Stimulated activated naive CD8-positive, alpha-beta T cell treated with anti-CD3 and anti-CD28 coated beads, Interleukin-15, amount 100 ng/mL, for 72 hours (primary cell): ENCODE measurements at places on chromosomes 5 and 9.
A peak's percentile ranks its signal among the peaks of the same experiment; 100 is the strongest.

DNA sequence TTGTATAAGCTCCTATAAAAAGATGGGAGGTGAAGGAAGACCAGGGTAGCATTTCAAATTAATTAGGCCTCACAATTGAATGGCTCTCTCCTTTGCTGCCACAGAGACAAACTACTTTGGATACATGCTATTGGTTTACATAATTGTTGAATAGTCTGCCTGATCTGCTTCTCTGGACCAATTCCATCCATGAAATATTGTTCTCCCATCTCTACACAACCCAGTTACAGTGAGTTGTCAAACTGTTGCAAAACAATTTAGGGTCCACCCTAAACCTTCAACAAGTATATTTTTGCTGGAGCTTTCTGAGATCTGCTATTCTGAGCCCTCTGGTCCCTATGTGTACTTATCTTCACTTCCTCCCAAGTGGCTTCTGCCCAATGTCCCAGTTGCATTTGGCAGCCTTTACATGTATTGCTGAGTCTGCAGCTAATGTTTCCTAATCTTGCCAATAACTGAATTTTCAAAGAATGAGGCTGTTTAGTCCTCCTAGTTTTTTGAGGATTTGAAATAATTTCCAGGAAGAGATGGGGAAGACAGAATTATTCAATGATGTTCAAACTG lies 38.9 kb downstream of the AGTPBP1 start:
- DNase-seq, result no peak

GRCh38 chr9:71762900-71763653 lies 5.2 kb downstream of the CEMIP2 start:
- DNase-seq, result no peak

GRCh38 chr5:7410936-7411511 lies 15.1 kb downstream of the ADCY2 start:
- DNase-seq, result no peak

DNA sequence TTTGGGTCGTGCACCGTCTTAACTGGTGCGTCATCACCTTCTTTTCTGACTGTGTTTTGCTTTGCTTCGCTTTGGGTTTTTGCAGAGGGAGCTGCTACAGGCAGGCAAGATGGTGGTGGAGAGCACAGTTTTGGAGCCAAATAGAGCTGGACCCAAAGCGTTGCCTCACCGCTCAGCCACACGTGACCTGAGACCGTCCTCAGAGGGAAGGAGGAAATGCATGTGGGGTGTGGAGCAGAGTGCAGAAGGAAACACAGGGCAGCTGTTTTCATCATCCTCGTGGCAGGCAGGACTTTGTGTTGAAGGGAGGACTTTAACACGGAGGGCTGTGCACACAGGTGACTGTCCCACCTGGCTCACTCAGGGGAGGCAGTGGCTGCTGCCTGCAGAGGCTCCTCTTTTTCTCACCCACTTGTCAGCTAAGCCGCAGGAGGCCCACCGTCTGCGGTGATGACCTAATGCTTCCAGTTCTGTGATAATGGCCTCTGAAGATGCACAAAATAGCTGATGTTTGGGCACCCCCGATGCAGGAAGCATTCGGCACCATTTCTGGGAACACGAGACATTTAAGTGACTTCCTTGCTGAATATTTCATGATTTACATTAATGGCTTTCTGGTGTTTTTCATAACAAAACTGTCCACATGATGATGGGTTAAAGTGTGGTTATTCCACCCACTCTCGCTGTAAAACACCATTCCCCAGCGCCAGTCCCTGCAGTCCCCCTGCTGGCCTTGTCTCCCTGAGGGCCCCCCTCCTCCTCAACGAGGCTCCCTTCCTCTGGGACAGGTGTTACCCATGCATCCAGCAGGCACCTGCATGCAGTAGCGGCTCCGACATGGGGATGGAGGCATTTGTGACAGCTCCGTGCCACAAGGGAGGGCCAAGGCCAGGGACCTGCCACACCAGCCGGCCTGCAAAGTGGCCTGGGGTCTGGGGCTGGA lies 12.4 kb upstream of the UBAC1 start:
- no peak for DNase-seq

GRCh38 chr9:83596899-83597504 lies 25.9 kb upstream of the IDNK start:
- peak; percentile 53 for DNase-seq

- DNase-seq, result no peak
Measured at GRCh38 chr9:87282538-87282937, 215.1 kb upstream of the DAPK1 start.

GRCh38 chr5:113792806-113793205 lies 279.3 kb downstream of the YTHDC2 start:
- no peak for DNase-seq

- no peak for DNase-seq
Measured at GRCh38 chr5:96198356-96199058, 234.5 kb downstream of the PCSK1 start.

- peak; percentile 34 for DNase-seq
Measured at GRCh38 chr5:7754997-7755596, 95.8 kb downstream of the CFAP90 start.
